ENCODE measurements at places on chromosomes 7 and 10. TPM values are rescaled to one million over a fixed set of nuclear protein-coding genes. Genes with fewer than 3 reads are reported as not detected.

GRCh38 chr7:96823274-96823673 is 113.6 kb upstream of the SEM1 start:
- ATAC-seq: peak; percentile 36

- no peak for ATAC-seq
These were observed 205.3 kb downstream of the HTR7 start for GRCh38 chr10:90652519-90652918.

The CYP2E1 gene
- total RNA-seq: 3.1 TPM

GRCh38 chr7:129671266-129671665 is 59.7 kb downstream of the NRF1 start:
- no peak for ATAC-seq

The TIMM23B gene
- total RNA-seq: 29.8 TPM

DNA sequence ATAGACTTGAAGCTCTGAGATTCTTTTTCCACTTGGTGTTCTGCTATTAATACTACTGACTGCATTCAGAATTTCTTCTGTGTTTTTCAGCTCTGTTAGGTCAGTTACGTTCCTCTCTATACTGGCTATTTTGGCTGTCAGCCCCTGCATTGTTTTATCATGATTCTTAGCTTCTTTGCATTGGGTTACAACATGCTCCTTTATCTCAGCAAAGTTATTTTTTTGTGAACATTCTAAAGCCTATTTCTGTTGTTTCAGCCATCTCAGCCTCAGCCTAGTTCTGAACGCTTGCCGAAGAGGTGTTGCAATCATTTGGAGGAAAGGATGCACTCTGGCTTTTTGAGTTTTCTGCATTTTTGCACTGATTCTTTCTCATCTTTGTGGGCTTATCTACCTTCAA is 201.5 kb upstream of the GNAI1 start:
- no peak for ATAC-seq

The TRIM50 gene
- total RNA-seq: 0.27 TPM

DNA sequence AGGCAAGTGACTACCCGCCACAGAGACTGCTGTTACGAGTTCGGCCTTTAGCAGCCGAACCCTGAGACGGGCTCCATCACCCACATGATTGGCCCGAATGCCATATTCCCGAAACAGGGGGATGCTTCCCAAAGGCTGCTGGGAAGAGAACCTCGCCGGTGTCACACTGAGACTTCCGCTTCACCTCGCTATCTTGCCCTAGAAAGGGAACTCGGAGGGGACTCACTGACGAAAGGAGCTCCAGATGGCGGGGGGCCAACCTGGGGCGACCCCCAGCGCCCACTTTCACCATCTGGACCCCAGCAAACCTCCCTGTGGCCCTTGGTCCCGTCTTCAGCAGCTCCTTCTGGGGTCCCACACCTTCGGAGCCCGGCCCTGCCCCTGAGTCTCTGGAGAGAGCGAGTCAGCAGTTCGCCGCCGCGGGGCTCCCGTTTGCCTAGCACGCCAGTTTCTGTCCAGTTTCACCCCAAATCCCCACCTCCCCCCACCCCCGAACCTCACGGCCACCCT is 529 bp downstream of the HPS1 start:
- peak; percentile 59 for ATAC-seq

- no peak for ATAC-seq
These were observed 110.6 kb downstream of the KCNMA1 start for GRCh38 chr10:77526868-77527617.

- no peak for ATAC-seq
These were observed 101.9 kb upstream of the LRRN3 start for GRCh38 chr7:110988890-110989501.

The FHIP2A gene
- total RNA-seq: 33.4 TPM

- ATAC-seq: no peak
These were observed 138.6 kb downstream of the ARL4A start for GRCh38 chr7:12826079-12826478.

DNA sequence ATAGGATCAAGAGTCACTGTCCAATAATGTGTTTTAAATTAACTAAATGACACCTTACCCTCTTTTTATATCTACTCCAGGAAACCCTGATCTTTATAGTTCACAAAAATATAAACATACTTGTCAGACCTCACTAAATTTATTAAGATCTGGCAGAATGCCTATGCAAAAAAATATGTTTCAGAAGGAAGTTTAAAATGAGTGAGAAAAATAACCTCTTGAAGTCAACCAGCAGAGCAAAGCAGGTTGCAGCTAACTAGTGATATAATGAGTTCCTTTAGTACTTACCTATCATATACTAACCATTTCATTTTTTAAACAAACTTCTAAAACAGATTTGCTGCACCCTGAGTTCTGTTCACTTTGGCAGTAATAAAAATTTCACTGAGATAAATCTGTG is 14.0 kb upstream of the HGF start:
- ATAC-seq: no peak

The AVL9 gene
- total RNA-seq: 21.2 TPM

The OR2A42 gene
- total RNA-seq: not detected

The STEAP4 gene
- total RNA-seq: 41.1 TPM

- no peak for ATAC-seq
These were observed 523.1 kb downstream of the LRMDA start for GRCh38 chr10:75954486-75954885.

DNA sequence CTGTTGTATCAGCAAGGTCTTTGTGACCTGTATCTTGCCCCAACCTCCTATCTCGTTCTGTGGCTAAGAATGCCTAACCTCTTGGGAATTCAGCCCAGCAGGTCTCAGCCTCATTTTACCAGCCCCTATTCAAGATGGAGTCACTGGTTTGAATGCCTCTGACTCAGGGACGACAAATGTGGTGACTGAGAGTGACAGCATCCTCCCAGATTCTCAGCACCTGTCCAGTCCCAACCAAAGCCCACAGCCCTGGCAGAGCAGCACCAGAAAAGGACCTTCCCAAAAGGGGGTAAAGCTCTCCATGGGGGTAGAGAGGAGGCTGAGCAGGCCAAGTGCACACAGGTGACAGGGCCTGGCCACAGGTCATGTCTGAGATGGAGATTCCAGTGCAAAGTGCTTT is 35.4 kb upstream of the GPAM start:
- no peak for ATAC-seq

- no peak for ATAC-seq
These were observed 757.3 kb downstream of the TYW1 start for GRCh38 chr7:67753891-67754290.

The SPDYE2B gene
- not detected for total RNA-seq

The CPEB3 gene
- 11.8 TPM for total RNA-seq

The TMEM209 gene
- total RNA-seq: 5.5 TPM

GRCh38 chr7:150514748-150515222 is at the start of gene GIMAP7:
GIMAP7 (plus strand) TSS chr7:150514872; CDS start chr7:150519975, 5,103 bp downstream.
- no peak for ATAC-seq

GRCh38 chr10:120732067-120732466 is 119.1 kb upstream of the WDR11 start:
- ATAC-seq: no peak

DNA sequence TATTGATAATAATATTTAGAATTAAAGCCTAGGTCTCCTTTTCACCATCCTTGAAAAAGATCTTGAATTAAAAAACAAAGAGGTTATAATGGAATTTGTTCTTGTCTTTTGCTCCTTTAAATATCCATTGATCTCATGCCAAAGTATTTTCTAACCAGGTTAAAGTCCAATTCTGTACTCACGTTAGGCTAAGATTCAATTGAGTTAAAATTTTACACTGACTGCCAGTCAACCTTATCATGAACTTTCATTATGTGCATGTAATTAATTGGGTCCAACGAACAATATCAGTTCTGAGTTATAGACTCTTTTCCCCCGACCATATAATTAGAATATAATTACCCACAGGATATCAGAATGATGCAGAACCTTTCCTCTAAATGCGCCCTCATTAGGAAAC is 266.6 kb downstream of the DGKB start:
- ATAC-seq: no peak

DNA sequence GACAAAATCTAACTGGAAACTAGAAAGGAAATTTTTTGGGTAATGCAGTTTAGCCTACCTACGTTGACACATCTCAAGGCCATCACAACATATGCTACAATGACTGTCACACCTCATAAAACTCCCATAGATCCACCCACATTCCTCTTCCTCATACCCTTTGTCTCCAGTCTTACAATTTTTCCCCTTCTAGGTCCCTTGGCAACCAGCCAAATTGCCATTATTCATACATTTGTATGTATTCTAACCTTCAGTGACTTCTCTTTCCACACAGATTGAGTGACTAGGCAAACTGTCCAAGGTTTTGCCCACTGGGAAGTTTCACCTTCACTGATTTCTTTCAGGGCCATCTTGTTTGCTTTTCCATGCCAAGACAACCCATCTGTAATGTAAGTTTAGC is 100.5 kb upstream of the TPK1 start:
- no peak for ATAC-seq

DNA sequence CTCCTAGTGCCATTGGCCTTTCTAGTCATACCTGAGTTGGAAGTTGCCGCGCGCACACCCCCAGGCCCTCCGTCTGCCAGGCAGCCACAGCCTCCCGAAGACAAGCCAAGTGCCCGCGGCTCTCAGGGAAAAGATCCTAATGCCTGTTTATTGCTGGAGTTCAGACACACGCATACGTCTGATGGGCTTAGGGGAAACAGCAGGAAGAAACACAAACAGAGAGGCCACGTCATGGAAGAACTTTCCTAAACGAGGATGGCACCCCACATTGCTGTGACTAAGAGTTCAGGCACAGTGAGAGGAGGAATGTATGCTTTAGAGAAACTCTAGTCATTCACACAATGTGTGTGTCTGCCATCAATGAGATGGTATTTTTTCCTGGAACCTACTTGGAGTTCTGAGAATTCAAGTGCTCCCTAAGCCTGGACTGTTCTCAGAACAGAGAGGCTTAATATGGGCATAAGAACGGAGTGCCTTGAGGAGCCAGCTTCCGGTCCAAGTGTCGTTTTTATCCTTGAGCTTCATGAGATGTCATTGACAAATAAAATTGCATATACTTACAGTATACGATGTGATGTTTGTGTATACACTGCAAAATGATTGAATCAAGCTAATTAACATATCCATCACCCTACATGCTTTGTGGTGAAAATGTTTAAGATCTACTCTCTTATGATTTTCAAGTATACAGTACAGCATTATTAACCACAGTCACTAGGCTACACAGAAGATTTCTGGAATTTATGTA is 11.6 kb upstream of the RBP3 start:
- peak; percentile 35 for ATAC-seq

- no peak for ATAC-seq
These were observed 88.0 kb downstream of the PLXDC2 start for GRCh38 chr10:19904202-19904661.

GRCh38 chr7:104306793-104307192 is 21.6 kb upstream of the LHFPL3 start:
- ATAC-seq: no peak

GRCh38 chr10:128016423-128017060 is 109.6 kb downstream of the PTPRE start:
- no peak for ATAC-seq

DNA sequence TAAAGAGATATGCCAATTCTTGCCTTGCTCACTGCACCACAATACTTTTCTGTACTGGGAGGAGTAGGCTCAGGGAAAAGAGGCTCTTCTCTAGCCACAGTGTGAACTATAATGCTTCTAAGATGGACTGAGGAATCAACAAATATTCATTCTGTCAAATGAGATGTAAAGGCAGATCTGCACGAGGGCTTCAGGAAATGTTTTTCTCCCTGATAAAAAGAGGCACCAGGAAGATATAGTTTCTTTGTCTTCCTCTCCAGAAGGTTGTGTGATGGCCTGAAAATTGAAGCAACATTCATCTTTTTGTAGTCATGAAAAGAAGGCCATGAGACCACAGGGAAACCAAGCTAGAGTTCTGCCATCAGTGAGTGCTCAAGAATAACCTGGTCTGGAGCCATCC is 79.1 kb upstream of the NME8 start:
- no peak for ATAC-seq

Measured in gastroesophageal sphincter (tissue), 4 donors.